ENCODE measurements at places on chromosomes 1 and 21.

DNA sequence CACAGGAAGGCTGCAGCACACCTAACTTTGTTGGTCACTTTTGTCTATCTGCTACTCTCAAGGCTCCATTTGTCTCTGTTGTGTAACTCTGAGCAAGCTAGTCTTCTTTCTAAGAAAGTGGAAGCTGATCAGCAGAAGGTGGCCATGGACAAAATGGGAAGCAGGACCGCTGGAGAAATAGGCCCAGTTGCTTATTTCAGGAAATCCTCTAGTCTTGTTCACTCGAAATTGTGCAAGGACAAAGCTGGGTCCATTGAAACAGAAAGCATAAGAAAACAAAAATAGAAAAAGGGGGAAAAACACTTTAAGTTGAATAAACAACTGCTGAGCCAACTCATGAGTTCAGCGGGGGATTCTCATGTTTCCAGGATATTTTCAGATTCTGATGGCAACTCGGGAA, 150.1 kb downstream of the PBX1 start:
- no peak overlapping the region for H3K4me3 ChIP-seq
- H3K27ac ChIP-seq: no peak overlapping the region
- no peaks in the 10 kb centered on the region for H3K36me3 ChIP-seq
- H3K4me1 ChIP-seq: peaks cover 67% of the 10 kb centered on the region
- no peaks in the 10 kb centered on the region for H3K27me3 ChIP-seq
- DNase-seq: no peak

GRCh38 chr1:214352838-214353237, 71.9 kb downstream of the SMYD2 start:
- no peak for DNase-seq
- no peaks in the 10 kb centered on the region for H3K4me1 ChIP-seq
- H3K36me3 ChIP-seq: peaks cover 11% of the 10 kb centered on the region
- no peak overlapping the region for H3K27ac ChIP-seq

DNA sequence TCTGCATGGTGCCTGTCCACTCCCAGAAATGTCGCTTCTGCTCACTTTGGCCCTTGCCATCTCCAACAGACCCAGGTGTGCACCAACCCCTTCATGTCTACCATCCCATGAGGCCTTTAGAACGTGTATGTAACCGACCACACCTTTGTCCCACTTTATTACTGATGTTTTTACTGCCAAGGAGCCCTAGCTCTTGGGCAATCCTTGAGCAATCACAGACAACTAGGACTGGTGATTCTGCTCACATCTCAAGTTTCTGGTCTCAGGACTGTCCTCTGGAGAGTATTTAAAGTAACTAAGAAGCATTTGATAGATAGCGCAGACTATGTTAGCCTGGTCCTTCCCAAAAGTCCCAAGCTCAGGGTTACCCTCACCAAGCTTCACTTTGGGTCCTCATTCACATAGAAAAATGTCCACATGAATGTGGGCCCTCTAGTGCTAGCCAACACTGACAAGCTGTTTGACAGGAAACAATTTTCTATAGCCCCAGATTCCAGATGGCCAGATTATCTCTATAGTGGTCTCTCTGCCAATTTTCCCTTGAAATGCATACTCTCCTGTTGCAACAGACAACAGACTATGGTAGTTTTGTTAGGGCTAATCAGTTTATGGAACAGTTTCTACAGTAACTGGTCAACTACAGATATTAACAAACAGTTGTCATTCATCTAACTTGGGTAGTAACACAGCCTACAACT, 6.9 kb upstream of the TMEM81 start:
- H3K4me1 ChIP-seq: no peaks in the 10 kb centered on the region
- no peak for DNase-seq
- H3K4me3 ChIP-seq: no peak overlapping the region
- H3K27me3 ChIP-seq: no peaks in the 10 kb centered on the region
- no peak overlapping the region for H3K27ac ChIP-seq

DNA sequence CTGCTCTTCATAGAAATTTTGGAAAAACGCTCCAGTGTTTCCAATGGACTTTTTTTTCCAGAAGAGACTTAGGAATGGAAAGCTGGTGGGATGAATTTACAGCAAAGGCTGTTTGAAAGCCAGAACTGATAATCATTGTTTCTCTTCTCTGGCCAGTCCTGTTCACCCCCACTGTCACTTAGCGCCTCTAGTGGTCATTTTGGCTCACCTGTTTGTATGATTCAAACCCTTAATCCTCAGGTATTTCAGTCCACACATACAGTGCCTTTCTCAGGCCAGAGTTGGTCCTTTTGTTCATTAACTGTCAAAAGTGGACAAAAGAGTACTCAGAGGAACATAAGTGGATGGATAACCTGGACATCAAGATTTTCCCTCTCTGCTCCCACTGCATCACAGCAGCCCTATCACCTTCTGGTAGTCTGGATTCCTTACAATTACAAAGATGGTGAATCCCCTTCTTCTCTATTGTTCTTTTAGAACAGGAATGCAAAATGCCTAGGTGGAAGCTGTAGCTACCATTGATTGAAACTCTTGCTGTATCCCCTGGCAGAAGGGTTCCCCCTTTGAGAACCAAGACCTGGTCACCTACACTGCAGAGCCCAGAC, 177.6 kb upstream of the OLFM3 start:
- no peaks in the 10 kb centered on the region for H3K4me1 ChIP-seq
- H3K36me3 ChIP-seq: no peaks in the 10 kb centered on the region
- H3K4me3 ChIP-seq: no peak overlapping the region

- no peaks in the 10 kb centered on the region for H3K27me3 ChIP-seq
- H3K4me1 ChIP-seq: no peaks in the 10 kb centered on the region
- no peak overlapping the region for H3K4me3 ChIP-seq
- H3K27ac ChIP-seq: no peak overlapping the region
- no peaks in the 10 kb centered on the region for H3K36me3 ChIP-seq
- DNase-seq: no peak
These were observed 37.2 kb upstream of the NPL start for GRCh38 chr1:182752077-182752988.

DNA sequence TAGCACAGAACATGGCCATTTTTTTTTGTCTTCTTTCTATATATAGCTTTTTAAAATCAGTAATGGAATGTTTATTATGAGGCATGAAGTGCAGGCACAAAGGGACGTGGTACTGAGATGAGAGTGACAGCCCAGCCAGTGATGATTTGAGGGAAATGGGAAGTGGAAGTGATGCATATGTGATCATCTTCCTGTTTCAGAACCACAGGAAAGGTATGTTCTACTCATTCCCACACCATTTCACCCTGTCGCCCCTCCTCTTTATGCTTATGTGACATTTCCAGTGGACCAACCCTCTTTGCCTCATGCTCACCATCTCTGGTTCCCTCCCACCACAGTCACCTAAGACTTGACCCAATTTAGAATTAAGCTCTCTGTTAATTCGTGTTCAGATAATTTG, 24.3 kb downstream of the PTGS2 start:
- no peak overlapping the region for H3K4me3 ChIP-seq
- H3K27me3 ChIP-seq: no peaks in the 10 kb centered on the region
- H3K4me1 ChIP-seq: no peaks in the 10 kb centered on the region
- DNase-seq: no peak
- H3K36me3 ChIP-seq: no peaks in the 10 kb centered on the region
- no peak overlapping the region for H3K27ac ChIP-seq

DNA sequence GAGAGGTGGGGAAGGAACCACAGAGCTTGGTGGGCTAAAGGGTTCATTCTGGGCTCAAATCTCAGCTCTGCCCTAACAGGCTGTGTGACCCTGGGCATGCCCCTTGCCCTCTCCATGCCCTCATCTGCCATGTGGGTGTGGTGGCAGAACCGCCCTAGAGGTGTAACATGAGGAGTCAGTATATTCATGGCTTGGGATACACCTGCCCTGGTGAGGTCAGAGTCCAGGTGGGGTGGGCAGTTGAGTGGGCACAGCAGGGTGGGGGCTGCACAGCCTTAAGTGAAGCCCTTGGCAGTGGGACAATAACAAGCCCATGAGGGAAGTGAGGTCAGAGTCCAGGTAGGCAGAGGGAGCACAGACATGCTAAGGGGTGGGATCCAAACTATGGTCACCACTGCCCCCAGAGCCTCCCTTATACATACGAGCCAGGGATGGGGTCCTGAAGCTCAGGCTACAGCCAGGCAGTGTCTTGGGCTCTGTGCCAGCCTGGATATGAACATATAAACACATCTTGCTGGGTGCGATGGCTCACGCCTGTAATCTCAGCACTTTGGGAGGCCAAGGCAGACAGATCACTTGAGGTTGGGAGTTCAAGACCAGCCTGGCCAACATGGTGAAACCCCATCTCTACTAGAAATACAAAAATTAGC, 59.0 kb upstream of the EFHD2 start:
- H3K4me1 ChIP-seq: peaks cover 5% of the 10 kb centered on the region
- DNase-seq: no peak
- no peaks in the 10 kb centered on the region for H3K36me3 ChIP-seq
- no peak overlapping the region for H3K27ac ChIP-seq
- H3K27me3 ChIP-seq: no peaks in the 10 kb centered on the region
- H3K4me3 ChIP-seq: no peak overlapping the region

GRCh38 chr1:87278825-87279535, 49.7 kb upstream of the LMO4 start:
- no peak overlapping the region for H3K4me3 ChIP-seq
- no peaks in the 10 kb centered on the region for H3K27me3 ChIP-seq
- DNase-seq: no peak
- H3K36me3 ChIP-seq: no peaks in the 10 kb centered on the region

DNA sequence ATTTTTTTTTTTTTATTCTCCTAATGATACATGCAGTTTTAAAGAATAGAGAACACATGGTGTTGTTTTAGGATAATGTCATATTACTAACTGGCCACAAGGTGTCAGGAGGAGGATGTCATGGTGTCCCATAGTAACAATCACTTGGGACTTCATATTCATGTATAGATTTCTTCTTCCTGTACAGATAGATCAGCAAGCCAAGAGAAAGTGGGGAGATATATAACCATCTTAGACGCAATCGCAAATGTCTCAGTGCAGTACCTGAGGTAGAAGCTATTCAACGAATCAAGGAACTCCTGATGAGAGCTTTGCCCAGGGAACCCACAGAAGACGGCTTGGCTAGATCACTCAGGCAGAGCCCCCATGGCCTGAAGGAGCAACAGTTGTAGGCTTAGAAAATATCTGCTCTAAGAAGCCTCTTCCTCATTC, 12.3 kb downstream of the OR2T11 start:
- H3K27ac ChIP-seq: no peak overlapping the region
- H3K4me1 ChIP-seq: no peaks in the 10 kb centered on the region
- no peaks in the 10 kb centered on the region for H3K36me3 ChIP-seq
- DNase-seq: no peak
- no peak overlapping the region for H3K4me3 ChIP-seq
- no peaks in the 10 kb centered on the region for H3K27me3 ChIP-seq

GRCh38 chr1:207486198-207486597, 9.8 kb upstream of the CR1 start:
- DNase-seq: no peak
- H3K27me3 ChIP-seq: no peaks in the 10 kb centered on the region
- no peak overlapping the region for H3K27ac ChIP-seq
- H3K4me3 ChIP-seq: no peak overlapping the region
- no peaks in the 10 kb centered on the region for H3K36me3 ChIP-seq
- no peaks in the 10 kb centered on the region for H3K4me1 ChIP-seq

DNA sequence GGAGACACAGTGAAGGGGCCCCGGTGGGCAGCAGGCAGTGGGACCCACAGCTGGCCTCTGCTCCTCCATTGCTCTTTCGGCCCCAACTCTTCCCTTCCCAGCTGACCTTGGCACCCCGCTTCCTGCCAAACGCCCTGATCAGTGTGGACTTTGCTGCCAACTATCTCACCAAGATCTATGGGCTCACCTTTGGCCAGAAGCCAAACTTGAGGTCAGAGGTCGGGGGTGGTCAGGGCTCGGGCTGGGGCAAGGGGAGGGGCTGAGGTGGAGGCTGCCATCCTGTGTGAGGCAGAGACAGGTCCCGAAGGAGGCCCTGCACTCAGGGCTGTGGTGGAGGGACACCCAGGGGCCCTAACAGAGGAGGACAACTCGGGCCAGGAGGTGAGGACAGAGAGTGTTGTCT, 13.7 kb downstream of the PODN start:
- no peak for DNase-seq
- no peak overlapping the region for H3K4me3 ChIP-seq
- H3K4me1 ChIP-seq: no peaks in the 10 kb centered on the region
- no peak overlapping the region for H3K27ac ChIP-seq
- no peaks in the 10 kb centered on the region for H3K27me3 ChIP-seq

DNA sequence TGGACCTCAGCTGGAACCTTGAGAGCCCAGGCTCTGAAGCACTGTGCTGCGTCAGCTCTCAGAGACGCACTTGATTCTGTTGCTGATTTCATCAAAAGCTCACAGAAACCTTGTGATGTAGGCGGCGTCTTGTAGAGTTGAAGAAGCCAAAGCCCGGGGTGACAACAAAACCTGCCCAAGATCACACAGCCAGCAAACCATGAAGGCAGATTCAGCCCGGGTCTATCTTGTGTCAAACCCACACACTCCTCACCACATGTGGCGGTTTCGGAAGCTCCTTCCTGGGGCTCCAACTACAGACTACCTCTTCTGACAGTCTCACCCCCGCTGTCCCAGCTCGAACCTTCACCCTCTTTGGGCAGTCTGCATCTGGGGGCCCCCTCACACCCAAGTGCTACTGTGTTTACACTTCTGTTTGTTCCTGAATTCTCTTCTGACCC, 50.4 kb downstream of the TENT5C start:
- no peaks in the 10 kb centered on the region for H3K36me3 ChIP-seq
- no peak for DNase-seq
- no peaks in the 10 kb centered on the region for H3K27me3 ChIP-seq
- H3K27ac ChIP-seq: no peak overlapping the region

GRCh38 chr1:114292194-114292593, 138.5 kb upstream of the SYT6 start:
- H3K27ac ChIP-seq: no peak overlapping the region
- no peak for DNase-seq
- H3K27me3 ChIP-seq: no peaks in the 10 kb centered on the region
- no peaks in the 10 kb centered on the region for H3K4me1 ChIP-seq

DNA sequence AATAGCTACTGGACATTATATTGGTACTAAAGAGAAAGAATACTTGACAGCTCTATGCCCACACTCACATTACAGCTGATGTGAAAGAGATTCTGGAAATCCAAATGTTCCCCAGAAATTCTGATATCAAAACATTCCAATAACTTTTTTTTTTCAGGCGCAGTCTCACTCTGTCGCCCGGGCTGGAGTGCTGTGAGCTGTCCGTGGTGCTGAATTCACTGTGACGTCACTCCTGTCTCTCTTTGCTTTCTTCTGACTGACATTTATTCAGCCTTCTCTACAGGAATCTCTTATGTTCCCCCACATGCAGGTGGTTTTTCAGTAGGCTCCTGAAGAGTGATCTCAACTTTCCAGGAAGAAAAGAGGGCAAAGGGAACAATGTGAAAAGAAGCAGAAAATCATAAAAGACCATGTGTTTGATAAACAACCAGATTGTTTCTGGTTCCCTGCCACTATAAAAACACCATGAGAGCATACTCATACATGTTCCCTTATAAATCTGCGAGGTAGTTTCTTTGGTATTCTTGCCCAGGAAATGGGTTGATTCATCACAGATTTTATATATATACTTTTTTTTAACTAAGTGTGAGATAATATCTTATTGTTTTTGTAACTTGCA, 6.2 kb downstream of the S100A7A start:
- H3K4me3 ChIP-seq: no peak overlapping the region
- H3K27ac ChIP-seq: no peak overlapping the region
- no peaks in the 10 kb centered on the region for H3K27me3 ChIP-seq
- no peaks in the 10 kb centered on the region for H3K36me3 ChIP-seq

All from thoracic aorta (tissue), 2 donors.